Mesangial cell (primary cell): ENCODE measurements at places on chromosomes 16 and 17. TPM values are rescaled to one million over a fixed set of nuclear protein-coding genes. Genes with fewer than 3 reads are reported as not detected.

Gene CSNK1D
- total RNA-seq, result 56.4 and 73.3 TPM in 2 replicates

Gene FOXL1
- 13.6 and 25.6 TPM in 2 replicates for total RNA-seq

Gene SPEM1
- not detected in 2 replicates for total RNA-seq

Gene RHBDL1
- total RNA-seq, result 0.16 and 2.9 TPM in 2 replicates

Gene ALDOC
- 14.8 and 39.7 TPM in 2 replicates for total RNA-seq

Gene PRMT7
- 31.1 and 40.1 TPM in 2 replicates for total RNA-seq

Gene KRT33B
- not detected in 2 replicates for total RNA-seq

Gene CPHXL2
- not detected in 2 replicates for total RNA-seq

Gene TOX3
- 0.65 and 1.0 TPM in 2 replicates for total RNA-seq
